ENCODE measurements at places on chromosomes 4 and X.

GRCh38 chr4:101441446-101441845, 94.1 kb upstream of the PPP3CA start:
- DNase-seq = no peak

DNA sequence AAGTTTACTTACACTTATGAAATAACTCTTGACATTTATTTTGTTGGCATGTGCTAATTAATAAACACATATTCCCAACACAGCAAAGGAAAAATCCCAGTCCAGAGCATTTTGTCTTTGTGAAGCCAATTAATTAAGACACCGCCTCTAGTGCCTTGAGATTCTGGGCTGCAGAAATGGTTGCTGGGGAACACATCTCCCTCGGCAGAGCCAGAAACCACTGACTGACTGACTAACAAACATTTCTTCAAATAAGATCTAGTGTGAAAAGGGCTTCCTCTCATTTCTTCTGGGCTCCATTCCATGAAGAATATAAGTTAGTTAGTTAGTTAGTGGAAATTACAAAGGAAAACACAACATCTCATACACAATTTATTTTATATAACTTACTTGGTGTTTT, 28.4 kb upstream of the NAP1L5 start:
- no peak for DNase-seq

DNA sequence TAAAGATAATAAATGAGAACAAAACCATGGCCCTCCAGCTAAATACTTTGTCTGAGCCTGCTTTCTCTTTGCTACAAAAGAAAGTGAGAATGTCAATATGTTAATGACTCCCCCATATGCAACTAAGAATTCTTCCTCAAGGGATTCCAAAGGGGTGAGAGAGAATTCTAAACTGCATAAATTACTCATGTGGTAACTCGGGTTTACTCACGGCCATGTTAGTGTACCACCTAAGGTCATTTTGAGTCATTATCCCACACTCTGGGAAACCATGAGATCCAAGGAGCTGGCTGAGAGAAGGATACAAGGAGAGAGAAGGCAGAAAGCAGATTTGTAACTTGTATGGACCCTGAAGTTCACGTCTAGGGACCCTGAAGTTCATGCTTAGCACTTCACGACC, 190.3 kb downstream of the DHX15 start:
- DNase-seq = no peak

- DNase-seq = no peak
Observed at GRCh38 chr4:41747230-41748055, 1.1 kb downstream of the PHOX2B start.

DNA sequence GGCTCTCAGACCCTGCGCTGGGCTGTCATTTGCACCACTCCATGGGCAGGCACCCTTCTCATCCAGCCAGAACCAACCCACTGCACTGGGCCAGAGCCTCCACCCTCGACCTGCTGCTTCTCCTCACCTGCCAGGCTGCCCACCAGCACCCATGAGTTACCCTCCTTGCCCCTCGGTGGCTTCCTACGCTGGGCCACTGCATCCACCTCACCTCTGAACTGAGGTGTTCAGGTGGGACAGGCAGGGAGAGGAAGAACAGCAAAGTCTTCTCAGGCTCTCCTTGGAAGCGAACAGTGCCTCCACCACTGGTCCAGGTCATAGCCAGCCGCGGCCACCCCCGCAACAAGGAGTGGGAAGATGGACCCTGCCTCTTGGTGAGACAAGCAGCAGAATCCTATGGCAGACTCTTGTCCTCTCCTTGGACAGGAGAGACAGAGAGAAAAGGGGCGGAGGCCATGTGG, 32.4 kb upstream of the HMX1 start:
- DNase-seq = no peak

DNA sequence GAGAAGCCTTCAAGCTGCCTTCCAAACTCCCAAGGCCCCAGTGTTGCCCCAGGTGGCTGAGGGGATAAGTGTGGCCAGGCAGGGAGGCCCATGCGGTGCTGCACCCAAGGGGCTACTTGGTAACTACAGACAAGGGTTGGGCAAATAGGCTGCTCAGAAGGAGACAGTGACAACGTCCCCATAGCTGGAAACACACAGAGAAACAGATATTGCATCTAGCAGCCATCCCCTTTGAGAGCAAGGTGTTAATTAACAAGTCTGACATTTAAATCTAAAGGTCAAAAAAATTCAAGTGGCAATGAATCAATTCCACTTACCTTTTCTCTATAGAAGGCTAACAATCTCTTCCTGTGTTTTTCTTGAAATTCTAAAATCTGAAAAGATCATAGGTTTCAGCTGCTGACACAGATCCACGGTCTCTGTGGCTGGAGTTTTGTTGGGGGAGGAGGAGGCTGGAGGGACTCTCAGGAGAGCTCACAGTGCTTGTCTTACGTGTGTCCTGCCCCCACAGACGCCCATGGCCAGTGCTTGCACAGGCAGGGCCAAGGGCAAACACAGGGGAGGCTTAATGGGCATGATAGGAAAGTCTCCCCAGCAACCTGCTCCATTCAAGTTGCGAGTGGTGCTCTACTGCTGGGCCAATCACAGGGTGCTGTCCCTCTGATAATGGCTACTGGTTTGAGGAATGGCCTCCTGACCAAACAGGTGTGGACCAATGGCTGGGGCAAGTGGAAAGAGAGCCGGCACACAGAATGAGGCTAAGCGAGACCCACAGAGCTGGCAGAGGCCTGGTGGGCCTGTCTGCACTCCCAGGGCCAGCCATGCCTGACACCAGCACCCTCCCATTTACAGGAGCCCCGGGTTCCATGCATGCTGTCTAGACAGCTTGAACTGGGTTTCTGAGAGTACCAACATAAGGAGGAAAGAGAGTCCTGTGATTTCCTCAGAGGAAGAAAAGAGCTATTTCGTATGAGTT, 22.6 kb downstream of the RNF212 start:
- no peak for DNase-seq

- peak; percentile 82 for DNase-seq
Observed at GRCh38 chr4:41429280-41429669, 108.7 kb upstream of the LIMCH1 start.

DNA sequence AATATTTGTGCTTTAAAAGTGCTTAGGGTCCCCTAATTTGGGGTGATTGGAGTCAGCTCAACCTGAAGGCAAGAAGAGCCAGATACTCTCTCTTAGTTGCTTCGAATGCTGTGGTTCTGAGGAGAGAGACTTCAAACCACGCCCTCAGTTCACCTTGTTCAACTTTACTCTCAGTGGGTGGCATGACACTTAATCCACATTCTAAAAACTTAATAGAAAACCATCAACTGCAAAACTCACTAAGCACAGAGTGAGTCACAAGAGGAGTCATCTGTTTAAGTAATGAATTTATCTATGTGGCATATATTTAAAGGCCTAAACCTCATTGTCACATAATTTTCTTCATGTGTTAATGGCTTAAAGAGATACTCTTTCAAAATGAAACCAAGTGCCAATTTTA, 99.5 kb upstream of the SLC4A4 start:
- DNase-seq = no peak

- no peak for DNase-seq
Observed at GRCh38 chr4:115484479-115484878, 371.1 kb upstream of the NDST4 start.

GRCh38 chr4:119024102-119024501, 111.5 kb upstream of the MYOZ2 start:
- DNase-seq = no peak

DNA sequence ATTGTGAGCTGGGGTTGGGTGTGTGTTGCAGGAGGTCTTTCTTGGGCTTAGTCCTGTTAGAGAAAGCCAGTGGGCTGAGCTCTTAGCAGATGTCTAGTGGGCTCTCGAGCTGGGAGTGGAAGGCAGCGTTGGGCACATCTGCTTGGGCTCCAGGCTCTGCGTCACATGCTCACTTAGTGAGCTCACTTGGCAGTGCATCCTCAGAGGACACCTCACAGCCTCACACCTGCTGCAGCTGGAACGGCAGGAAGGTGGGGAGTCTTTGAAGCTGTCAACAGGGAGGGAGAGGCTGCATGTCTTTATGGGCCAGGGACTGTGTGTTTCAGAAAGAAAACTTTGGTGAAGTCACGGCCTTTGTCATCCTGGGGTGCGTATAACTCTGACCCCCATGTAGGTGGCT, 82.2 kb downstream of the PSAPL1 start:
- no peak for DNase-seq

- no peak for DNase-seq
Observed at GRCh38 chr4:110710070-110710469, 87.2 kb upstream of the PITX2 start.

All from LNCaP clone FGC (cell line).